ENCODE measurements at places on chromosomes 7 and 10. TPM values are rescaled to one million over a fixed set of nuclear protein-coding genes. Genes with fewer than 3 reads are reported as not detected.

The ACSL5 gene
- 11.8 TPM for total RNA-seq

The GLI3 gene
- 0.35 TPM for total RNA-seq

The WDR91 gene
- total RNA-seq = 37.8 TPM

The UCMA gene
- not detected for total RNA-seq

The PCBD1 gene
- total RNA-seq = 59.2 TPM

The NPSR1 gene
- not detected for total RNA-seq

The CALML5 gene
- total RNA-seq = not detected

The ELN gene
- total RNA-seq = 0.15 TPM

The GPR26 gene
- not detected for total RNA-seq

The TAS2R5 gene
- total RNA-seq = 1.8 TPM

The HGF gene
- total RNA-seq = 0.17 TPM

The PLA2G12B gene
- total RNA-seq = 0.05 TPM

The AGAP5 gene
- total RNA-seq = 3.4 TPM

The CALD1 gene
- 155 TPM for total RNA-seq

The CACNA2D1 gene
- 15.0 TPM for total RNA-seq

The PNLIPRP1 gene
- not detected for total RNA-seq

DNA sequence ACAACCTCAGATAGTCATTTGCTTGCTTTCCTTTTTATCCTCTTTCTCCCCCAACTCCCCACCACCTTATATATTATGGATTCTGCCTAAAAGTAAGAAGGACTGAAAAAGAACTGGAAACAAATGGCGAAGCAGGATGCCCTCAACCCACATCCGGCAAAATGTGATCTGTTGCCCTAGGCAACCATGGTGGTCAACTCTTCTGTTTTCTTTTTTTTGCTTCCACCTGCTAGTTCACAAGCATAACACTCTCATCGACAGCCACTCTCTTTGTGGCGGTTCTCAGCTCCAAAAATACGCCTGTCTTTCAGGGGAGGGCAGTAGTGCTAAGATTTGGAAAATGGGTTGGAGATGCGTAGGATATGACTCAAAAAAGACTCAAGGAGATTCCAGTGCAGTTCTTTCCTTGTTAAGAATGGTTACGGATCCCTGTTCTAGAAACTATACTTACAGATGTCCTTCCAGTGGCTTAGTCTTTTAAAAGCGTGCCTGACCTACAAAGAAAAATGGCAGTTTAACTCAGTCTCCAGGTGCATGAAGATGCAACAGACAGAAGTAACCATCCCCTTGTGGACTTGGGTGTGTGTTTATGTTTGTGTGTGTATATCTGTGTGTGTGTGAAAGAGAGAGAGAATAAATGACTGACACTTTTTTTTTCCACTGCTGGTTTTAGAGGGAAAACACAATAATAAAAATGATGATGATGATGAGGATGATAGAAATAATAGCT lies 10.7 kb downstream of the APBB1IP start:
- DNase-seq = no peak

DNA sequence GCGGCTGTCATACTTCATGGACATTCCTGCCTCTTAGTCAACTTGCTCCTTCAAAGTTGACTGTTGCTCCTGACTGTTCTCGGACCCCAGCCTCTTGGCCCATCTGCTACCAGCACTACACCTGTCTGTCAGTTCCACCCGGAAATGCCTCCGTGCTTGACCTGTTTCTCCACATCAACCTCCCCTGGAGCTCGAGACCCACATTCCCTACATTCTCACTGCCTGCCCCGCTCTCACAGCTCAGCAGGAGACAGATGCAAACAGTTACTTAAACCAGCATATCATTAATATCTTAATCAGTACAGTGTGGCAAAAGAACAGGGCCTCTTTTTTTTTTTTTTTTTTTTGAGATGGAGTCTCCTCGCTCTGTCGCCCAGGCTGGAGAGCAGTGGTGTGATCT lies 174.3 kb downstream of the NRP1 start:
- peak; percentile 87 for DNase-seq

- DNase-seq = peak; percentile 97
These were observed 109.5 kb upstream of the TMEM72 start for GRCh38 chr10:44801383-44802327.

- DNase-seq = no peak
These were observed 29.8 kb downstream of the RSU1 start for GRCh38 chr10:16787361-16787791.

- DNase-seq = no peak
These were observed 6.8 kb downstream of the CALHM2 start for GRCh38 chr10:103445366-103445765.

- DNase-seq = no peak
These were observed 81.6 kb upstream of the LRRC4 start for GRCh38 chr7:128112781-128113221.

DNA sequence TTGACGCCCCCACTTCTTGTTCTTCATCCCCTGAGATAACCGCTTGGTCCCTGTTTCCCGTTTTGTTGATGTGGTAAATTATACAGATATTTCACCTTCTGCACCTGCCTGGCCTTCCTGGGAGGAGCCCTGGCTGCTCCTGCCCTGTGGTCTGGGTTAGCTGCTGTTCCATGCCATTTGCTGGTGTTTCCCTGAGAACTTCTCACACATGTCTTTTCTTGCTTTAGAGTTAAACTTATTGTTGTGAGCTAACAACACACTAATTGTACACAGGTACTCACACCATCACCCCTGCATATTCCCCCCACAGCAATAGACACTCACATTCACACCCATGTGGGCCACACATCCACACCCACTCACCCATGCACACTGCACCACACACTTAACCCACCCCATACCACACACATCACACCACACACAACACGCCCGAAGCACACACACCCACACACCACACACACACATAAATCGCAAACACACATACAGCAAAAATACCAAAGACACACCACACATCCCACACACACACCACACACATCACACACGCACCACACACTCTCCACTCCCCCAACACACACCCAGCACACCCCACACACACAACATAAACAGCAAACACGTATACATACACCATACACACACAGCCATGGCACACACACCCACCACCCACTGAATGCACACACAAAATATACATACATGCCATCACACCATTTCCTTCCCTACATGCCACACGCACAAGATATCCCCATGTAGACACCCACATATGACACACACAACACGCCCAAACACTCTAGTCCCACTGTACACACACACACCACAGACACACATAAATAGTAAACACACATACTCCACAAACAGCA lies 19.4 kb upstream of the ANTXRL start:
- no peak for DNase-seq

- DNase-seq = no peak
These were observed 252.5 kb downstream of the ANKRD7 start for GRCh38 chr7:118477036-118477435.

- DNase-seq = peak; percentile 98
These were observed 57.5 kb upstream of the CREB5 start for GRCh38 chr7:28354601-28355402.

DNA sequence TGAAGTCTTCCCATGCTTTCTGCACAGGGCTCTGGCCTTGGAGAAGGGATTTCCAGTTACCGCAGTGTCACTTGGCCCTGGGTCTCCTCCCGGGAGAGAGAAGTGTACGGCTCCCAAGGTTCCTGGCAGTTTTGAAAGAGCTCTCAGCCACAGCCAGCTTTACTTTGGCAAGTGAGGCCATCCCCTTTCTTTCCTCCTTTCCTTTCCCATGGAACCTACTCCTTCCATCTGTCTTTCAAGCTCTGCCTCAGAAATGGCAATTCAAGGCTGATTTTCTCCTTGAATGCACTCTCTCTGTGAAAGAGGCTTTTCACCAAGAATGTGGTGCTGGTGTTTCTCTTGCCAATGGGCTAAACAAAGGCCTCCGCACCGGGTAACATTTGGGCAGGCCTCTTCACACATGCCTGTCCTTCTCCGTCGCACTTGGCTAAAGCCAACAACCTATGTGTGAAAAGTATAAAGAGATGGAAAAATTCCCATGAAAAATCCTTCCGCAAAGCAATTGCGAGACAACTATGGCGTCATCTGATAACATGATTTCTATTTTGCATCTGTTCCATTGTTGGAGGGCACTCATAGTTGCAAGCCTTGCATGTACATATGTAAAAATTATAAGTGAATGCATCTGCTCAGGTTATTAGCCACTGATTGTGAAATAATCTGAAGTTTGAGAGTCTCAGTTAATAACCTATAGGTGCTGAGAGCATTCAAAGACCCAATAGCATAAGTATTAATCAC lies 125.4 kb downstream of the PFKFB3 start:
- no peak for DNase-seq

DNA sequence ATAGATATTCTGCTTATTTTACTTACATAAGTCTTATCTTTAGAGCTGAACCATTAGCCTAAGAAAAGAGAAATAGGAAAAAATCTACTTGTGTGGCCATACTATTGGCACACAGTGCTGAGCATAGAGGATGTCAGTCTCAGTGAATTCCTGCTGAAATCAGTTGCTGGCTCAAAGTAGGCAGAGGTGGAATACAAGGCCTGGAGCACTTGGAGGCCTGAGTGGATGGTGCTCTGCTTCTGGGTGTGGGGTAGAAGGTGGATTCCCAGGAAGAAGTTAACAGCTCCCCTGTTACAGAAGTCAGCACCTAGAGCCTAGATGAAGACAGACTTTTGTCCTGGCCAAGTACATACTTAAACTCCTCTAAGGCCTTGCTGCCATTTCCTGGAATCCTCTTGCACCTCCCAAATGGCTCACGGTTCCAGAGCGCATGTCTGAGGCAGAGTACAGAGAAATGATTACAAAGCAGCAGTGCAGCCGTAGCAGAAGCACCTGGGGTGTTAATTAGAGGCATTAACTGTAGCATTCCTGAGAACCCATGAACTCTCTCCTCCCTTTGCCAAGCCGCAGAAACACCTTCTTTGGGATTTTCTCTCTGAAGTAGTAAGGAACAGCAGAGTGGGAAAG lies 18.0 kb upstream of the XPNPEP1 start:
- DNase-seq = peak; percentile 45

DNA sequence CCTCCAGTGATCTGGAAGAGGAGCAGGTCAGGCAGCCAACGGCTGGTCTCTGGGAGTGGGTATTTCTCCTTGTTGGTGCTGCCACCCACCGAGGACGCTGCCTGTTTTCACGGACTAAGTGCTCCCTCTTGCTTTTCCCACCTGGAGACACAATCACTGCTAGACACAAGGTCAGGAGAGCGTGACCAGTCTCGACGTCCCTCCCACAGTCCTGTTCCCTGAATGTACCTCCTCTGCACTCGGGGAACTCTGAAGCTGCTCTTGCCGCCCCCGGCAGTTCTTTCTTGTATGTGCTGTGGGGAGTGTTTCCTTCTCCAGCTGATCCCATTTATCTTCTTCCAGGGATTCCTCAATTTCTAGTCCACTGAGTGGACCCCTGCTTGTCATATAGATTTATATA lies 89.4 kb downstream of the CYTH3 start:
- no peak for DNase-seq

GRCh38 chr10:2919016-2919415 lies 148.3 kb upstream of the PFKP start:
- DNase-seq = no peak

DNA sequence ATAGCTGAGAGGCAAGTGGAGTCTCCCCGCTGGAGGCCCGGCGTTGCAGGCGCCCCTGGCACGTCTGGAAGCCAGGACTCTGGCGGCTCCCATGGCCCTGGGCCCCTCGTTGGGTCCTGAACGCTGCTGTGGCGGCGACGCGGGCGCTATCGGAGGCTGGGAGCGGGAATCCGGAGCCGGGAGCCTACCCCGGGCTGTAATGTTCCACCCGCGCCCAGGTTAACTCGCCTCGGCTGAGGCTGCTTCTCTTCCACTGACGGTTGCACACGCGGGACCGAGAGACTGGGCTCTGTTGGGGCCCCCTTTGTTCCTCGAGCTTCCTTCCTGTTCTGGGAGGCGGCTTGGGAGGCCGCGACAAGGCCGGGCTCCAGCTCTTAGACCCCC lies 1.3 kb upstream of the HOXA5 start:
- no peak for DNase-seq

GRCh38 chr10:105857268-105858264 lies 1216.5 kb downstream of the SORCS3 start:
- no peak for DNase-seq

- no peak for DNase-seq
These were observed 297.6 kb downstream of the LHFPL3 start for GRCh38 chr7:104625956-104626355.

GRCh38 chr7:76260171-76260703 lies 42.2 kb upstream of the HSPB1 start:
- no peak for DNase-seq

- DNase-seq = no peak
These were observed 582.3 kb upstream of the CNTNAP2 start for GRCh38 chr7:145534301-145534700.
